Effector memory CD4-positive, alpha-beta T cell (primary cell): ENCODE measurements at places on chromosomes 3 and 15.

- H3K4me1 ChIP-seq = no peaks in the 10 kb centered on the region
- no peaks in the 10 kb centered on the region for H3K36me3 ChIP-seq
- no peak for DNase-seq
- no peaks in the 10 kb centered on the region for H3K27me3 ChIP-seq
These were observed 70.5 kb upstream of the BOC start for GRCh38 chr3:113140876-113141275.

DNA sequence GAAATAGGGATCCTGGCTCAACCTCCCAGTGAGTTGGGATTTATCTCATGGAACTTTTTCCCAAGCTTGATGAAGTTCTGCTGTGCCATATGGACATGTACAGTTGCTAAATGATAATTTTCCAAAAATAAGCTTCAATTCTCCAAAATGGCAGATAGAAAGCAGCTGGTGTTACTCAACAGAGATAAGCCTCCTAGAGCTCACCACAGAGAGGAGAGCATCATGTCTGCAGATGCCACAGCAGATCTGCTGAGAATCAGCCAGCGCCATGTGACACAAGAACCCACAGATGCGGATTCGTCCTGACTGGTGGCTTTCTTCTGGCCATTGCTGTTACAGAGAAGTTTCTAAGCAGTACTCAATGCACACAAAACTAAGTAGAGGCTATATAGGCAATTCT is 50.6 kb downstream of the AGTR1 start:
- H3K36me3 ChIP-seq = no peaks in the 10 kb centered on the region
- H3K27ac ChIP-seq = no peak overlapping the region
- no peak for DNase-seq
- no peaks in the 10 kb centered on the region for H3K27me3 ChIP-seq
- H3K4me1 ChIP-seq = no peaks in the 10 kb centered on the region
- no peak overlapping the region for H3K4me3 ChIP-seq

DNA sequence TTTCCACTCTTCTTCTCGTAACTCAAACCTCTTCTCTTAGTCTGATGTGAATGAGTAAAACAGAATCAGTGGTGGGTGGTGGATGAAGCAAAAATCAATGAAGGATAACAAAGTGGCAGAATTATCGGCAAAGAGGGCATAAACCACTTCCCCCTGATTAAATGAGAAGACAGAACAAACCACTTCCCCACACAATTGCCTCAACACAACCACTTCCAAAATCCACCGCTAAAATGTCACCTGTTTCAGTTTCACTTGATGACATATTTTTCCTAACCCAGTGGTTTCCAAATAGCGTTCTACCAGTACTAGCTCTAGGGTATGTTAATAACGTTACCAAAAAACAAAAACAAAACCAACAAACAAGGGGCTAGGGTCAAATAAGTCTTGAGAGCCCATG is 478.7 kb upstream of the WNT5A start:
- no peak overlapping the region for H3K4me3 ChIP-seq
- H3K4me1 ChIP-seq = no peaks in the 10 kb centered on the region
- no peak for DNase-seq

- no peak overlapping the region for H3K4me3 ChIP-seq
- no peaks in the 10 kb centered on the region for H3K36me3 ChIP-seq
- no peaks in the 10 kb centered on the region for H3K4me1 ChIP-seq
- no peak for DNase-seq
- no peak overlapping the region for H3K27ac ChIP-seq
These were observed 14.9 kb downstream of the GRAMD2A start for GRCh38 chr15:72182673-72183072.

DNA sequence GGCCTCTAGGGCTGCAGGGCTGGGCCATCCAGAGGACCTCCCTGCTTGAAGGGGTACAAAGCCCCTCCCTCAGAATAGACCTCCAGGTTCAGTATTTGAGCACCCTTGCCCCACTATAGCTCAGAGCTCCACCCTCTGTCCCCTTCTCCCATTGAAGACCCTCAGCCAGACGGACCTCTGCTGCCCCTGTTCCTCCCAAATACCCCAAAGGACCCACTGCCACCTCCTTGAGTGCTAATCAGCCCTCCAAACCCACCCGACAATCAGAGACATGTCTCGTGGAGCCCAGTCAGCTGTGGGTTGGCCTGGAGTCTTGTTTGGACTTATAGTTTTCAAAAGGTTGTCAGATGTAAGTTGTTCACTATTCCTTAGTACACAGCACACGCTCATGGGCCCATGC is 161.1 kb downstream of the UACA start:
- no peaks in the 10 kb centered on the region for H3K36me3 ChIP-seq
- no peak overlapping the region for H3K27ac ChIP-seq
- DNase-seq = no peak

DNA sequence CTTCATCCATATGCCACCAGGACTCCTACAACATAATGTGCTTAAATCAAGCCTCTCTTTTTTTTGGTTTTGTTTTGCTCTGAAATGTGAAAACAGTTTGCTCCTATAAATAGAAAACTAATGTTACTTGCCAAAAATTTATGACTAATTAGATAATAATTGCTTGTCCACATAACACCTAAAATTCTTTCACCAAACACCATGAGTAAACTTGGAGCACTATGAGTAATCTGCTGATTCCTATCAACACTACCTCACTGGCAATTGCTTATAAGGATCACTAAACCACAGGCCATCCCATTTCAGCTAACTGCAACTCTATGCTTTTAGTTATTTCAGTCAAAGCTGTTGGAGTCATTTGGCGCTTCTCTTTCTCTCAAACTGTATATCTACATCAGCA is 252.7 kb downstream of the EPHA3 start:
- H3K27me3 ChIP-seq = no peaks in the 10 kb centered on the region
- no peaks in the 10 kb centered on the region for H3K36me3 ChIP-seq
- H3K27ac ChIP-seq = no peak overlapping the region
- no peak overlapping the region for H3K4me3 ChIP-seq

- no peak overlapping the region for H3K27ac ChIP-seq
- peaks cover 11% of the 10 kb centered on the region for H3K4me1 ChIP-seq
- DNase-seq = no peak
- H3K27me3 ChIP-seq = no peaks in the 10 kb centered on the region
- peaks cover 3% of the 10 kb centered on the region for H3K36me3 ChIP-seq
- H3K4me3 ChIP-seq = no peak overlapping the region
These were observed 3.2 kb upstream of the EIF1B start for GRCh38 chr3:40306336-40306735.

DNA sequence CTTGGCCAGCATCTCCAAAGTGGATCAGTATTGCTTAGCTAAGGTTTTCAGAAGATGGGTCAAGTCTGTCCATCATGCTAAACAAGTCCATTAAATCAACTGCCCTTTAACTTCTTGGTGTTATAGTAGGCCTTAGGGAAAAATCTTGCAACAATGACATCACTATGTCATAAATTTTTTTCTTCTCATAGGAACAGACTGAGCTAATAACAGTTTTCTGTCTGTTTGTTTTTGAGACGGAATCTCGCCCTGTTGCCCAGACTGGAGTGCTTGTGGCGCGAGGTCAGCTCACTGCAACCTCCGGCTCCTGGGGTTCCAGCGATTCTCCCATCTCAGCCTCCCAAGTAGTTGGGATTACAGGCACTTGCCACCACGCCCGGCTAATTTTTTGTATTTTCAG is 94.2 kb downstream of the EFL1 start:
- no peak for DNase-seq
- no peaks in the 10 kb centered on the region for H3K27me3 ChIP-seq
- no peak overlapping the region for H3K4me3 ChIP-seq
- no peak overlapping the region for H3K27ac ChIP-seq
- no peaks in the 10 kb centered on the region for H3K4me1 ChIP-seq

GRCh38 chr3:72756900-72757299 is 91.3 kb downstream of the SHQ1 start:
- peaks cover 12% of the 10 kb centered on the region for H3K4me1 ChIP-seq
- no peaks in the 10 kb centered on the region for H3K36me3 ChIP-seq
- H3K27ac ChIP-seq = peak overlapping the region; percentile 44
- DNase-seq = no peak
- H3K27me3 ChIP-seq = no peaks in the 10 kb centered on the region

DNA sequence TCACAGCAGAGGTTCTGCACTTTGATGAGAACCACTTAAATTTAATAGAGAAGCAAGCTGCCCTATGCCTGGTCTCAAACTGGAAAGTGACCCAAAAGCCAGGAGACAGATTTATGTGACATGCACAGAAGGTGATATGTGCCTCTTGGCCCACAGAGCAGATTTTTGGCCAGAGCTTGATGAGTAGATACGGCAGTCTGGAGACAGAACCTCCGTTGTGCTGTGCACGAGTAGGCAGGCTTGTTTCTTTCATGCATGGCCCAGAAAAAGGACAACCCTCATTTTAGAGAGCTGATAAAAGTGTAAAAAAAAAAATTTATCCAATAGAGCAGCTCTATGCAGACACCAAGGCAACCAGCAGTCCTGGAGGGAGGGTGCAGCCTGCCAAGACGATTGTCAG is 423.1 kb downstream of the CNTN6 start:
- H3K4me1 ChIP-seq = no peaks in the 10 kb centered on the region
- no peaks in the 10 kb centered on the region for H3K27me3 ChIP-seq
- no peak overlapping the region for H3K27ac ChIP-seq
- DNase-seq = no peak

DNA sequence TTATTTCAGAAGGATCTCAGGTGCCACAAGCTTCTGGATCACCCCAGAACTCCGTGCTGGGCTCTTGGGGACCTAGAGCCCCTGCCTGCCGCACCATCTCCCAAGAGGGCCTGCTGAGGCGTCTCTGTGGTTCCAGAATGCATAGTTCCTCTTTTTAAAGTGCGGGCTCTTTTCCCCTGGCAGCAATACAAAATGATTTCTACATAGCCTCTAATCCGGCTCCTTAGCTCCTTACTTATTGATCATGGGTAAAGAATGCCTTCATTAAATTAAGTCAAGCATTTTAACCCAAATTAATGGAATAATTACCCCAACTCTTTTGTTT is 121.9 kb downstream of the ATP10A start:
- peaks cover 4% of the 10 kb centered on the region for H3K4me1 ChIP-seq
- no peak overlapping the region for H3K4me3 ChIP-seq
- no peaks in the 10 kb centered on the region for H3K27me3 ChIP-seq
- H3K27ac ChIP-seq = no peak overlapping the region

GRCh38 chr15:33022629-33023028 is 171.9 kb downstream of the FMN1 start:
- H3K36me3 ChIP-seq = no peaks in the 10 kb centered on the region
- H3K4me1 ChIP-seq = peaks cover 2% of the 10 kb centered on the region

DNA sequence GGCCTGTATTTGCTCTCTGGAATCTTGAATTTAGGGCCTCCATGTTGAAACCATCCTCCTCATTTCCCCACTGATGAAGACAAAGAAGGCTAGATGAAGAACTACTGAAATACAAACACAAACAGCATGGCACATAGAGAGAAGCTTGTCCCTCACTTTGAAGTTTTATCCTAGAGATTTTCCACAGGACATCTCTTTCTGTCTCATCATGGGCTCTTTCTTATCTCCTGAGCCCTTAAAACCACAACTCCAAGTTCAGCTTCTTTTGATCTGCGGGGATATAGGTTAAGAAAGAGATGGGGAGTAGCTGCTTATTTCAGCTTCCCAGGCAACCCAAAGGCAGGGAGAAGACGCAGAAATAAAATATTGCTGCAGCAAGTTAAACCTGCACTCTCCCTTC is 213.1 kb upstream of the LRIG1 start:
- DNase-seq = no peak
- no peaks in the 10 kb centered on the region for H3K36me3 ChIP-seq
- H3K4me1 ChIP-seq = no peaks in the 10 kb centered on the region
- no peak overlapping the region for H3K27ac ChIP-seq

DNA sequence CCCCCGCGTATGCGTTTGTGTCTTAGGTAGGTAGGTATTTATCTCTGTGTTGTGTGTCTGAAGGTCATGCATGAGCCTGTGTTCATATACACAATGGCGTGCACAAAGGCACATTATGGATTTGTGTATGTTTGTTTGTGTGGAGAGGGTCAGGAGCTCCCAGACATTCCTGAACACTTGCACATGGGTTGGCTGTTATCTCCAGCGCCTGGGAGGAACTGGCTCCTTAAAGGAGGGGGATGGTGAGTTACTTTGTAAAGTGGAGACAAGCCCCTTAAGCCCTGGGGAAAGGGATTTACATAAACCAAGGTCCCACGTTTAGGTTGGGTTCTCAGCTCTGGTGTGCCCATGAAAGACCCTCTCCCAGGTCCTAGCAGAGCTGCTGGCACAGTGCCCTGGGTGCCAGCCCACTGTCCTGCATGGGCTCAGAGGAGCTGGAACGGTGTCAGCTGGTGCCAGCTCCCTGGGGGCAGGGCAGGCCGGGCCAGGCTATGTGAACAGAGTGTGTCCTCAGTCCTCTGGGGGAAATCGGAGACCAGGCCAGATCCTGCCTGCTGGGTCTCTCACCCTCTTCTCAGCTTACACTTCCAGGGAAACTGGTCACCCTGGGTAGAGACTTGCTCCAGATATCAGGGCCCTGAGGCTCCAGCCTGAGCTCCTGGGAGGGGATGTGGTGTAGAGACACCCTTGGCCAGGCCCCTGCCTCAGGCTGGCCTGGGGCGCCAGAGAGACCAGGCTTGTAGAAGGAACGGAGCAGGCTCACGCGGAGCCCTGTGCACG is 25.1 kb downstream of the SNX33 start:
- H3K27ac ChIP-seq = no peak overlapping the region
- H3K36me3 ChIP-seq = no peaks in the 10 kb centered on the region
- DNase-seq = no peak
- H3K27me3 ChIP-seq = no peaks in the 10 kb centered on the region
- no peaks in the 10 kb centered on the region for H3K4me1 ChIP-seq
